H7 (cell line): ENCODE measurements at places on chromosomes 13 and 19.

GRCh38 chr19:290372-291005 lies 714 bp downstream of the PLPP2 start:
- peak; percentile 97 for DNase-seq

- DNase-seq: no peak
Observed at GRCh38 chr13:20588529-20589110, 21.7 kb downstream of the IFT88 start.

DNA sequence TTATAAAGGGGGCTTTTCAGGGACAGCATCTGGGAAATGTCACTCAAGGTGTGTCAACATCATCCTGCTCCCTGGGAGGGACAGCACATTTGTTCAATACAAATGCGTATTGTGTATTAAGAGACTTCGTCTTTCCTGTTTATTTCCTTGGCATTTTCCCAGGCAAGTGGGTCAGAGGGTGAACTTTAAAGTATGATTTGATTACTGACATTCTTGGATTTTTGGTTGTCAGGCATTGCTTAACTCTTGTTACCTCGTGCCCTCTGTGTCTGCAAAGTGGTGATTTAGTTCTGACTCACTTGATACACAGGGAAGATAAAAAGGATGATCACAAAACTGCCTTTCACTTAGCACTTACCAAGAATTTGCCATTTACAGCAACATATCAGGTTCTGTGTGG lies 292.7 kb downstream of the SUCLA2 start:
- no peak for DNase-seq

GRCh38 chr13:111121506-111121905 lies 6.4 kb downstream of the ARHGEF7 start:
- DNase-seq: no peak

GRCh38 chr13:114151031-114151430 lies 18.6 kb upstream of the RASA3 start:
- peak; percentile 23 for DNase-seq

GRCh38 chr13:37816276-37816675 lies 53.3 kb downstream of the TRPC4 start:
- DNase-seq: no peak

GRCh38 chr13:79846386-79846785 lies 365.4 kb downstream of the NDFIP2 start:
- DNase-seq: no peak

DNA sequence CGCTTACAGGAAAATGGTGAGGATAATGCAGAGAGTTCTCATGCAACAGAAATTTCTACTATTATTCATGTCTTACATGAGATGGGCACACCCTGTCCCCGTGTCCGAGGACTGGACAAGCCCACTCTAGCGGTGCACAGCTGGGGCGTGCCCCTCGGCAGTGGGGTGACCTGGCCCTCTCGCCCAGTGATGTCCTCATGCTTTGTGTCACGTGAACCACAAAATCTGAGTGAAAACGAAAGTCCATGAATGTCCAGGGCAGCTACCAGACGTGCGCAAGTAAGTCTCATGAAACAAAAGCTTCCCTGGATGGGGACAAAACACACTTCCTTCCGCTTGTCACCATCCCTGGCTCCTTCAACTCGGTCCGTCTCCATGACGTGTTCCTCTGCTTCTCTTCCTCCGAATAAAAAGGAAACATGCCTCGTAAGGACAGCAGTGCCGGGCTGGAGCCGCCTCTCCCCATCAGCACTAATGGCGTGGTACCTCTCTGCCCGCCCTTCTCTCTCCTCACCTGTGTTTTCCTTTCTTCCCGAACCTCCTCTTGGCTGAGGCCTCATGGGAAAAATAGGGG lies 45.6 kb downstream of the ANKRD10 start:
- DNase-seq: no peak

DNA sequence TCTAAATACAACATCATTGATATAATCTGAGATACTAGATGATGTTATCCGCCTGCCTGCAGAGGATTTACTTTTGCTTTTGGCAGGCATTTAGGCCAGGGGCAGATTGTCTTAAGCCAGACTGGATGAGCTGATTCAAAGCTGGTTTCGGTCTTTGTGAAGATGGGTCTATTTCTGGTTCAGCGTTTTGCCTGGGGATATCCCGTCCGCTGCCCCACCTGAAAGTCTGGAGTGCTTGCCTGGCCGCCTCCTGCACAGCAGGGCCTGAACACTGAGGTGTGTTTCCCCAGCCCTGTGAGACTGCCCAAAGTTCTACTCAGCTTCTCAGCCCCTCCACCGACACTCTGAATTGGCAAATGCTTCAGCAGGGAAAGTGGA lies 149.7 kb downstream of the KATNAL1 start:
- no peak for DNase-seq

DNA sequence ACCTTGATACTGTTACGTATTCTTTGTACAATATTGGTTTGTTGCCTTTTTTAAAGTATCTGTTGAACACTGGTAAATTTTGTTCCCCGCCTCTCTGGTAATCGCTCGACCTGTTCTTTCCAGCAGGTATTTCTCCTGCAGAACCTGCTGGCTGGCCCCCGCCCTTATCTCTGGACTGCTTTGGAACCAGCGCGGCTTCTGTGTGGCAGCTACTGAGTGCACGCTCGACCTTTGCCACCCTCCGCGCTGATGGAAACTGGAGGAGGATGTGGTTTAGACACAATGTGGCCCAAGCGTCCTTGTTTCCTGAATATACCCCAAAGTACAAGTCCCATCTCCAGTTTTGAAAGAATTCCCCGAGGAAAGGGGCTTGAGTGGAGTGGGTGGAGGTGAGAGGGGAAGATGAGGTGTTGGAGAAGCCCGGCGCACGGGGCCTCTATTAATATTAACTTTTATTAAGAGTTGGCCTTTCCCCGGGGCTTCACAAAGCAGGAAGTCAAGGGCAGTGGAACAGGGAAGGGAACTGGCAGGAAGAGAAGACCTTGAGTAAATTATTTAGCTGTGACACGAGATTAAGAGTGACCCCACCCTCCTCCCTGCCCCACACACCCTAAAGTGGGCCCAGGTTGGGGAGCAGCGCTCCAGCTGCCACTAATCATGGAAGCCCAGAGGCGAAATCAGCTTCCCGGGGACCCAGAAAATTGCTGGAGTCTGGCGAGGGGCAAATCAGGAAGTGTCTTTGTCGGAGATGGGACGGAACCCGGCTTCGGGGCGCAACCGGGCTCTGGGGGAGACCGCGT lies 16.0 kb downstream of the CDX2 start:
- no peak for DNase-seq

DNA sequence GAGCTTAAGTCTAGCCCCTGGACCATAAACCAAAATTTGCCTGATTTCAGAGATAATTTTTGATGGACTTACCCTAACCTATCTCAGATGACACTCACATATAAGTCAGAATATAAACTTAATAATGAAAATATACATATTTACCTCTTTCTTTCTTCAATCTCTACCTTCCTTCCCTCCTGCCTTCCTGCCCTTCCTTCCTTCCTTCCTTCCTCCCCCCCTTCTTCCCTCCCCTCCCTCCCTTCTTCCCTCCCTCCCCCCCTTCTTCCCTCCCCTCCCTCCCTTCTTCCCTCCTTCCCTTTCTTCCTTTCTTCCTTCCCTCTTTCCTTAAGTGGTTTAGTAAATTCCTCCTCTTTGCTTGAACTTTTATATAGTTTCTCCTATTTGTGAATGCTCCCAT lies 88.7 kb downstream of the EDNRB start:
- DNase-seq: no peak

DNA sequence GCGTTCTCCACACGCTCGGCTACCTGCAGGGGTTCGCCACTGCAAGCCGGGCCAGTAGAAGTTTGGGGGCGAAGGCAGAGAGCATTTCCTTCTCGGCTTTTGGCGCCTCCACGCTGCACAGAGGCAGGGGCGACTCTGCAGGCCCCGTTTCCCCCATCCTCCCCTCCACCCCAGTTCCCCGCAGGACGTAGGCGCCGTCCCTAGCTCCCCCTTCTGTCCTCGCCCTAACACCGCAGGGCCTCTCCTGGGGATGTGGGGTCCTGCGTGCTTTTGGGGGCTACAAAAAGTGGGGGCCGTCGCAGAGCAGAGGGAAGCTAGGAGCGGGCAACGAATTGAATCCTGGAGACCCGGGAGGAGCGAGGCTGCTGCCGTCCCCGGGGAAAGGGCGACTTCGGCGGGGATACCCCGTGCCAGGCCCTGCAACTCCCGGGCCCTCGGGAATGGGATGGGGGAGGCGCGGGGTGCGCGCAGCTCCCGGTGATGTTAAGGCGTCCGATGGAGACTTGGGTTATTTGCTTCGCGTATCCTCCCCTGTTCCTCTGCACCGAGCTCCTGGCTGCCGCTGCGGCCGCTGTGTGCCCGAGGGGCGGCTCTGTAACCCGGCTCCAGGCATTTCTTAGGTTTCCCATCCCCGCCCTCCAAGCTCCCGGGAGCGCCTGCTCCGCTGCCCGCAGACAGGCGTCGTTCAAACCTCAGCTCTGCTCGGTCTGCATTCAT lies 255.9 kb upstream of the SOX21 start:
- DNase-seq: peak; percentile 79

DNA sequence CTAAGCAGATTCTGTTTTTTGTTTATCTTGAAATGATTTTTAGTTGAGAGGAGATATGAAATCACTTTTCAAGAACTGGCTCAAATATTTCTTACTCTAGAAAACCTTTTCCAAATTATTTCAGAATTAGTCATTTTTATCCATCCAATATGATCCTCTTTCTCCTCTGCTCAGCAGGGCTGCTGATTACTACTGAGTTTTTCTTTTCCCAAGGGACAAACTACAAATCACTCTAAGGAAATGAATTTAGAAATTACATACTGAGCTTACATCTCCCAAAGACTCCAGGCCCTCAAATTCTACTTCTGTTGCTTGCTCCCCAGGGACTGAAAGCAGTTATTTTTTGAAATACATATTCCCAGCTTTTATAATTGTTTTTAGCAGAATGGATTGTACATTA lies 87.4 kb upstream of the UFM1 start:
- DNase-seq: no peak

GRCh38 chr19:47093254-47093653 lies 20.3 kb downstream of the ZC3H4 start:
- no peak for DNase-seq

GRCh38 chr13:43742911-43743310 lies 43.9 kb downstream of the ENOX1 start:
- no peak for DNase-seq

DNA sequence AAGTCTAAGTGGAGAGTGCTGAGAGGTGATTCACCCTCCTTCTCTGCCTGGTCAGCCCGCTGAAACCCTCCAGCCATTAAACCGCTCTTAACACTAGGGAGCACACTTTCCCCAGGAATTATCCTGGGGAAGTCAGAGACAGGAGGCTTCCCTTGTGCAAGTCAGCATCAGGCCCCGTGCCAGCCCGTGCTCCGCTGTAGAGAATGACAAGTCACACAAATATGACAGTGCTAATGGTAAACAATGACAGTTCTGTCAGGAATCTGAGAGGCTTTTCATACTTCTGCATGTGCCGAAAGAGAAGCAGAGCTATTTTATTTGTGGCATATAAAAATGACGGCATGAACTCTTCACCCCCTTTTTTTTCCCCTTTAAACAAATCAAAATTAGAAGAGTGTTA lies 816.9 kb upstream of the SLC10A2 start:
- peak; percentile 37 for DNase-seq

- no peak for DNase-seq
Observed at GRCh38 chr19:41531438-41532311, 44.3 kb upstream of the CEACAM21 start.

- DNase-seq: no peak
Observed at GRCh38 chr13:66362485-66362884, 867.7 kb downstream of the PCDH9 start.

DNA sequence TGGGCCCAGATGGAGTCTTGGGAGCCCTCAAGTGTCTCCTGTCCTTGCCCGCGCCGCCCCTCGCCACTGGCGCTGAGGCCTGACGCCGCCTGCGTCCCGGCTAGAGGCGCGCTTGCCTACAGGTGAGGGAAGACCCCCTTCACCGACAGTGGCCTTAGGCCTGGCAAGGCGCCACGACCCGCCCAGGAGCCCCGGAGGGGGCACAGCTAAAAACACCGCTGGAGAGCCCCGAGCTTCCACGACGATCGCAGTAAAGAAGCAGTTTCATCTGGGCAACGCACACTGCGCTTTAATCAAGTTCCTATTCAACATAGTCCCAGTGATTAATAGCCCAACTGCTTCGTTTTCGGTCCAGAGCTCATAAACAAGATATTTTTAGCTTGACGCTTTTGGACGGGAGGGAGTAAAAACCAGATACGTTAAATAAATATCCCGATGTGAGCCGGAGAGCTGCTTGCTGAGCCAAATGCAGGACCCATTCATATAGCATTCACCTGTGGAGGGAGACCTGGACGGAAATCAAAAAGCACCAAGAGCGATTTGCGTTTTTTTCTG lies 1.5 kb upstream of the CEBPA start:
- no peak for DNase-seq

- peak; percentile 74 for DNase-seq
Observed at GRCh38 chr19:49780861-49781260, 14.1 kb downstream of the AP2A1 start.

DNA sequence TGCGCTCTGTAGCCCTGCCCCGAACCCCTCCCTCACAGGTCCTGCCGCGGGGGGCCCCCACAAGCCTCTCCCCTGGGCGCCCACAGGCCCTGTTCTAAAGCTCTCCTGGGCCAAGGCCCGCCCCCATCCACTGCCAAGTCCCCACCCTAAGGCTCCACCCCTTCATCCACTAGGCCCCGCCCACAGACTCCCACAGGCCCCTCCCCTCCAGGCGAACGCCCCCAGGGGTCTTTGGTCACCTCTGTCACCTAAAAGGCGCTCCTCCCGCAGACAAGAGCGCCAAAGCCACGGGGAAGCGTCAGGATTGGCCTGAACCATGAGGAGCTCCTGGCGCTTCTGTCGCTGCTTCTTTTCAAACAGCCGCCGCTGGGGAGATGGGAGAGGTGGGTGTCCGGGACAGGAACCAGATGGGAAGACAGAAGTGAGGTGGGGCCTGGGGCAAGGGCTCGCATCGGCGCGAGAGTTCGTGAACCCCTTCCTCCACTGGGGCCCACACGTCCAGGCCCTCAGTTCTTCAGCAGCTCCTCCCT lies 2.3 kb downstream of the TULP2 start:
- DNase-seq: peak; percentile 98

GRCh38 chr19:16940626-16941025 lies 51.8 kb downstream of the F2RL3 start:
- no peak for DNase-seq

DNA sequence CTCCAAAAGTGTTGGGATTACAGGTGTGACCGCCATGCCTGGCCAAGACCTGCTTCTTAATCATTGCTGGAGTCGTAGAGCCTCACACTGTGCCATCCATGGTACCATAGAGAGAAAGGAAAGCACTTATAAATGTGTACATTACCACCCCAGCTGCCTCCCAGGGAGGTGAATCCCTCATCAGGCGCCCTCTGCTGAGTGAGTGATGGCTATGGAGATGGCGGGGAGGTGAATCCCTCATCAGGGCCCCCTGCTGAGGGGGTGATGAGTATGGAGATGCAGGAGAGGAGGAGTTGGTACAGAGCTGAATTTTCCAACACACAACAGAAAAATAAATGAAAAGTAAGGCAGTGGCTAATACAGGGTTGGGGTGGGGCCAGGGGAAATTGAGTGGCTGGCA lies 263.4 kb downstream of the UQCRFS1 start:
- DNase-seq: peak; percentile 60

- no peak for DNase-seq
Observed at GRCh38 chr13:79241697-79242096, 164.4 kb downstream of the RBM26 start.
